ENCODE measurements at places on chromosomes 12 and 14. TPM values are rescaled to one million over a fixed set of nuclear protein-coding genes. Genes with fewer than 3 reads are reported as not detected.

- H3K4me3 ChIP-seq, result no peak overlapping the region
- H3K36me3 ChIP-seq, result no peaks in the 10 kb centered on the region
- H3K27ac ChIP-seq, result no peak overlapping the region
Measured at GRCh38 chr14:96693987-96694386, 103.2 kb upstream of the VRK1 start.

SMCO2 gene
- total RNA-seq, result not detected

CLEC14A gene
- not detected for total RNA-seq

CPNE6 gene
- not detected for total RNA-seq

KCNA5 gene
- total RNA-seq, result not detected

FOXG1 gene
- not detected for total RNA-seq

GRCh38 chr14:50812856-50813543 lies 18.0 kb downstream of the NIN start:
- H3K27me3 ChIP-seq, result no peaks in the 10 kb centered on the region
- H3K36me3 ChIP-seq, result peaks cover 17% of the 10 kb centered on the region
- H3K27ac ChIP-seq, result no peak overlapping the region
- no peak for DNase-seq
- peaks cover 16% of the 10 kb centered on the region for H3K4me1 ChIP-seq

SERPINA9 gene
- total RNA-seq, result not detected

PRICKLE1 gene
- 31.9 TPM for total RNA-seq

DNA sequence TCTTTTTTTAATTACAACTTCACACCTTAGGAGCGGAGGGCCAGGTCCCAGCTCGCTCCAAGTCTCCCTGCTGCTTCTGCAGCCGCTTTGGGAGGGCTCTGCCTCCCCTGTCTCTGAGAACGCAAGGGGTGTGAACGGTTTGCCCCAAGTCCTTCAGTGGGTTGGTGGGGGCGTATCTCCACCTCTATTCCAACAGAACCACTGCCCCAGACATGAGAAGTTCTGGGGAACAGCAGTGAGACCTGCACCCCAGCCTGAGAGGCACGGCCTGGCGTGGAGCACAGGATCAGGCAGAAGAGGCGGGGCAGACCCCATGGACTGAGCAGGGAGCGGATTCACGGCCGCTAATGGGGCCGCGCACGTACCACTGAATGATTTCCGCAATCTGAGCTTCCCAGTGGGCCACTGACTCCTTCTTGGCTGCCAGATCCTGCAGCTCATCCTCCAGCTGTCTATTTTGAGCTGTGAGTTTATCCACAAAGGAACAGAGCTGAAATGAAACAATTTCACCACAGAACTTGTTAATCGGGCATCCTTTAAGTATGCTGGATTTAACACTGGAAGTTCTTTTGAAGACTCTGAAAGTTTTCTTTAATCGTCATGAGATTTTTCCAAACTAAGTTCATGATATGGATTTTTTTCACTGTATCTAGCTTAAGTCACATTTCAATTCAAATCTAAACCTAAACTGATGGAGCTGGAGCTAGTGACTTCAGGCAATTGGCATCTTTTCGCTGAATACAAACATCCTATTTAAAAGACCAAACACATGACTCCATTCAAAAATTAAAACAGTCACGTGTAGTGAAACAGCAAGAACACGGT lies 44.4 kb downstream of the AMN start:
- H3K4me3 ChIP-seq, result no peak overlapping the region
- no peak overlapping the region for H3K27ac ChIP-seq
- H3K4me1 ChIP-seq, result no peaks in the 10 kb centered on the region
- no peaks in the 10 kb centered on the region for H3K27me3 ChIP-seq

DNA sequence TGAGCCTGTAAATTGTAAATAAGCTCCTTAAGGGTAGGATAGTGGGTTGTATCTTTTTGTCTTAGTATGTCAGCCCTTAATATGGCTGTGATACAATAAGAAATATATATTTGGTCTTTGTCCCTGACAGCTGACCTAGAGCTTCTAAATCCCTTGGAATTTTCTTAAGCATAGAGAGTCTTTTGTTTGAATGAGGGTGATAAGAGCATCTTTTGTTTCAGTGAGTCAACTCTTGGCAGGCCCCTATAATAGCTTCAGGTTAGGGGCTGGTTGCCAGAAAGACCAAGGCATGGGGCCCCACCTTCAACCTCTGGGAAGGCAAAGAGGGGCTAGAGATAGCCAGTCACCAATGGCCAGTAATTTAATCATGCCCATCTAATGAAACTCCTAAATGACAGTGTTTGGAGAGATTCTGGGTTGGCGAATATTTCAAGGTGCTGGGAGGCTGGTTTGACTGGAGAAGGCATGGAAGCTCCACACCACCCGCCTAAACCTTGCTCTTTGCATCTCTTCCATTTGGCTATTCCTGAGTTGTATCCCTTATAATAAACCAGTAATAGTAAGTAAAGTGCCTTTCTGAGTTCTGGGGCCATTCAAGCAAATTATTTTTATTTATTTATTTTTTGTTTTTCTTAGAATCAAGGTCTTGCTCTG lies 10.5 kb downstream of the PALS1 start:
- peaks cover 1% of the 10 kb centered on the region for H3K36me3 ChIP-seq
- no peak overlapping the region for H3K4me3 ChIP-seq
- H3K27me3 ChIP-seq, result no peaks in the 10 kb centered on the region
- H3K27ac ChIP-seq, result no peak overlapping the region
- peaks cover 14% of the 10 kb centered on the region for H3K4me1 ChIP-seq

DNA sequence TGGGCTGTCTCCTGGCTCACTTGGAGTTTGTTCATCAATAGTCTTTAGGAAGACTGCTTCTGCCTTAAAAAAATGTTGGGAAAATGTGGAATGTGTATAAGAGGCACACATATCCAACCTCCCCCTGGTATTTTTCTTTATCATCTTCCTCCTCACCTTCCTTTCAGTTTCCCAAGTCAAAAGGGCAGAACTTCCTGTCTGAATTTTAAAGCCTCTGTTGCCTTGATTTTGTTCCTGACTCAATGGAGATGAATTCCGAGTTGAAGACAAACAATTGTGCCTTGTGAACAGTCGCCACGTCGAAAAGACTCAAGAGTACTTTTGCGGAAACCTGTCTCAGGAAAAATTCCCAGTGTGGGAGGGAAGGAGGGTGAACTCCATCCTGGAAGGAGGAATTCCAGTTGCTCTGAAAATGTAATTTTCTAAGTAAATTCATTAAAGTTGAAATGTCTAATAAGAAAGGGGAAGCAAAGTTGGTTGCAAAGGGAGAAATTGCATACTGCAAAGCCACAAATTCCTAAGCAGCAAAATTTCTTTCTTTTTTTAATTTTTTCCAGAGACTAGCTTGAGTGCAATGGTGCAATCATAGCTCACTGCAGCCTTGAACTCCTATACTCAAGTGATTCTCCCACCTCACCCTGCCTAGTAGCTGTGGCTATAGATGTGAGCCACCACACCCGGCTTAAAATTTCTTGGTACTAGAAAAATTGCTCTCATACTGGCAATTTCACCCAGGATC lies 50.2 kb upstream of the ELK3 start:
- no peak overlapping the region for H3K4me3 ChIP-seq
- no peaks in the 10 kb centered on the region for H3K27me3 ChIP-seq
- H3K27ac ChIP-seq, result no peak overlapping the region
- H3K4me1 ChIP-seq, result no peaks in the 10 kb centered on the region
- no peak for DNase-seq

KRT2 gene
- total RNA-seq, result not detected

DNA sequence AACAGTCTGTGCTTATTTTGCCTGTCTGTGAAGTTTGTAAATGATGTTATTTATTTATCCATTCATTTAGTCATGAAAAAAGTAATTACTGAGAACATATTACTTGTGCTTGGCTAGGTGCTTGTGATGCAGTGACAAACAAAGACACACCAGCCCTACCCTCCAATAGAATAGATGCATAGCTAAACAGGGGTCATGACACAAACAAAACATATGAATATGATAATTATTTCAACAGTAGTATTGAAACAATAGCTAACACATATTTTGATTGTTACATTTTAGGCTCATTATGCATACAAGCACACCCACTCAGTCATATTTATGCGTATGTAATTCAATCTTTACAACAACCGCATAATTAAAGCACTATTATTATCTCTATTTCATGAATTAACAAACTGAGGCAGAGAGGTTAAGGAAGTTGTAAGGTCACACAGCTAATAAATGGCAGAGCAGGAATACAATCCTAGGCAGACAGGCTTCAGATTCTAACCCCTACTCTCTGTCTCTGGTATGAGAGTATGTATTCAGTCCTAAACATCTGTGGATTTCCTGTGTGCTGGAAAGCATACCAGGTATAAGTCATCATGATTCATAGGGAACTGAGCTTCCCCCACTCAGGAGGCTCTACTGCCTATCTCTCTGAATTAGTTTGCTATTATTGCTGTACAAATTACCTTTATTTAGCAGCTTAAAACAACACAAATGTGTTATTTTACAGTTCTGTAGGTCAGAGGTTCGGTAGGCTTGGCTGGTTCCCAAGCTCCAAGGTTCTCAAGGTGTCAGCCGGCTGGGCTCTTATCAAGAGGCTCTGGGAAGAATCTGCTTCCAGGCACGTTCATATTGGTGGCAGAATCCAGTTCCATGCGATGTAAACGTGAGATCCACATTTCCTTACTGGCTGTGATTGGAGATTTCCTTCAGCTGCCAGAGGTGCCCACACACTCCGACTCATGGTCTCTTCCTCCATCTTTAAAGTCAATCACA lies 509.4 kb downstream of the GALC start:
- no peak overlapping the region for H3K27ac ChIP-seq
- no peaks in the 10 kb centered on the region for H3K4me1 ChIP-seq
- no peak for DNase-seq
- H3K4me3 ChIP-seq, result no peak overlapping the region
- no peaks in the 10 kb centered on the region for H3K36me3 ChIP-seq

PDZRN4 gene
- not detected for total RNA-seq

DNA sequence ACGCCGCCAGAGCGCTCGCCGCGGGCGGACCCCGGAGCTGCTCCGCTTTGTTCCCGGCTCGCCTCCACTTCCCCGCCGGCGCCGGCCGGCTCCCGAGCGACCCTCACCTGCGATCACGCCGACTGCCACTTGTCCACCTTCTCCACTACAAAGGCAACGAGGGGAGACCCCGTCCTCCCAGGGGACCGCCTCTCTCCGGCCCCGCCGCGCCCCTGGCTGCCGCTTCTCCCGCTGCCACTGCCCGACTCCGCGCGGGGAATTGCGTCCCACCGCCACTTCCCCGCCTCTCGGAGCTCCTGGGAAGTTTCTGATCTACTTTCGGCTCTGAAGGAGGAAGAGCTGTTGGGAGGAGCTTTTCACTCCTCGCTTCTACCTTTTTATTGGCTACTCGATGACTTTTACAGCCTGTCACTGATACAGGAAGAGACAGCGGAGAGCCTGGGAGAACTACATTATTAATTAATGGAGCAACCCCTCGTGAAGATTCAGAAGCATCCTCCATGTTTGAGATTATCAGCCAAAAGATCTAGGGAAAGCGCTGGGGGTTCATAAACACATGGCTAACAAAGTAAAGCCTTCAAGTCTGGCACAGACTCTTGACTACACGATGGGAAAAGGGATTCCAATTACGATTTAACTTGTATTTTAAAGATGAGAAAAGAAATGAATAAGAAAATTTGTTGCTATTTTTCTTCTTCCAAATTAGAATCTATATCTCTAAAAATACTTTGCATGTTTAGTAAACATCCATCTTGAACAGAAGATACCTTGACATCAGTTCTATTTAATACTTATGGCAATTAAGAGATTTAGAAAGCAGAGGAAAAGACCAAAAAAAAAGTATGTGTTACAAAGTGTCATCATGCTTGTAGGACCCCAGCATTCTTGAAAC lies at the start of gene BAZ1A:
BAZ1A (minus strand) TSS at position 330 of the 892 bp plus-strand sequence. CDS start 756 bp downstream, outside the sequence.
- no peaks in the 10 kb centered on the region for H3K36me3 ChIP-seq
- H3K4me3 ChIP-seq, result peak within 1 kb of the TSS; percentile 99
- DNase-seq, result peak; percentile 89
- H3K27ac ChIP-seq, result peak within 1 kb of the TSS; percentile 99
- no peaks in the 10 kb centered on the region for H3K27me3 ChIP-seq

DNA sequence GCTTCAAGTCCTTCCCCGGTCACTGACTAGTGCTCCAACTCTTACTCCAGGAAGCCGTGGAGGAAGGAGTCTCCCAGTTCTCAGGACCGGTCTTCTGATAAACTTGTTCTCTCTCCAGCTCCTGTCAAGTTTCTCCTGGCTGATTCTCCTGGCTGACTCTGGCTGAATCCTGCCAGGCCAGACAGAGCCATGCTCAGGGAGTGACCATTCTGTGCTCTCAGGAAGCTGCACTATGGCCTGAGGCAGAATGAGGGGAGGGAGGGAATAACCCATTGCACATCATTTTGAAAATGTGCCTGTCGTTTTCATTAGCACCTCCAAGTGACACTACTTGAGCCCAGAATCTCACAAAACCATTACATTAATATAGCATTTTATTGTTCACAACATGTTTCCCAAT lies 80.8 kb downstream of the IFNG start:
- no peaks in the 10 kb centered on the region for H3K4me1 ChIP-seq
- DNase-seq, result no peak
- no peak overlapping the region for H3K4me3 ChIP-seq
- no peaks in the 10 kb centered on the region for H3K36me3 ChIP-seq
- peaks cover 9% of the 10 kb centered on the region for H3K27me3 ChIP-seq

DNA sequence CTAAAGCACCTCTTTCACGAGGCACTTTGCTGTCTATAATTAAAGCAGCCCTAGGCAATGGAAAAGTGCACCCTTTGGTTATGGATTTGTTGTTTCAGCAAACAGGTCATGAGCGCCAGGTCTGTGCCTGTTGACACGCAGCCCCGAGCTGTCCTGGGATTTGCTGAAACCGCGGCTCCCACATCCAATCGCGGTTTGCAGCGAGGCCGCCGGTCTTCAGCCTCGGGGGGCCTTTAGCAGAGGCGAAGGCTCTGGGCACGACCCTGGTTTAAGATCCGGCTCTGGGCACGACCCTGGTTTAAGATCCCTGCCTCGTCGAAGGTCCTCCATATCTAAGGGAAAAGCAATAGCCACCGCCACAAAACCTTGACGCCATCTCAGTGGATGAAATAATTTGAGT lies 79.2 kb downstream of the GLT1D1 start:
- no peak for DNase-seq
- H3K27me3 ChIP-seq, result peaks cover 4% of the 10 kb centered on the region
- H3K4me3 ChIP-seq, result no peak overlapping the region
- H3K4me1 ChIP-seq, result no peaks in the 10 kb centered on the region

- H3K27ac ChIP-seq, result peak overlapping the region; percentile 84
- no peaks in the 10 kb centered on the region for H3K27me3 ChIP-seq
Measured at GRCh38 chr14:61575126-61575525, 120.2 kb upstream of the HIF1A start.

ALG10 gene
- total RNA-seq, result 6.9 TPM

- no peaks in the 10 kb centered on the region for H3K27me3 ChIP-seq
- H3K4me3 ChIP-seq, result no peak overlapping the region
- peaks cover 6% of the 10 kb centered on the region for H3K4me1 ChIP-seq
- H3K36me3 ChIP-seq, result peaks cover 3% of the 10 kb centered on the region
- no peak for DNase-seq
- peak overlapping the region; percentile 55 for H3K27ac ChIP-seq
Measured at GRCh38 chr12:83113945-83114344, 427.2 kb downstream of the TMTC2 start.

NAV3 gene
- 8.5 TPM for total RNA-seq

GRCh38 chr12:38508246-38508645 lies 191.7 kb downstream of the ALG10B start:
- no peak for DNase-seq
- H3K27ac ChIP-seq, result no peak overlapping the region
- H3K27me3 ChIP-seq, result no peaks in the 10 kb centered on the region
- H3K4me1 ChIP-seq, result no peaks in the 10 kb centered on the region
- H3K36me3 ChIP-seq, result no peaks in the 10 kb centered on the region
